ENCODE measurements at places on chromosomes 12 and 14.

DNA sequence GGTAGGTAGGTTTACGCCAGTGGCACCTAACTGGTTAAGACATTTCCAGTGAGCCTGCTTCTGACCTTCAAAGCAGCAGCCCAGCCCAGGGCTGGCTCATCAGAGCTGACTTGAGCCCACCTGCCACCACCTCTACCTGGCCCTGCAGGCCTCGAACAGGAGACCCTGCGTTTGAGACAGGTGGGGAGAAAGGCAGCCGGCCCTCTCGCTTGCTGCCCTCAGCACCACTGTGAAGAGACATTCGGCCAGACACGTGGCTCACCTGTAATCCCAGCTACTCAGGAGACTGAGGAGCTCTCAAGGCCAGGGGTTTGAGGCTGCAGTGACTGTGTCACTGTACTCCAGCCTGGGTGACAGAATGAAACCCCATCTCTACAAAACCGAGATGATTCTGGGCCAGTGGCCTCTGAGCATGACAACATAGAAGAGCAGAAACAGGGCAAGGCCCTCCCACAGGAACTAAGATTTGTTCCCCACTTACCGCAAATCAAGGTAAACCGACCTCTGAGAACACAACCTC lies 74.2 kb downstream of the TESC start:
- no peak for DNase-seq

DNA sequence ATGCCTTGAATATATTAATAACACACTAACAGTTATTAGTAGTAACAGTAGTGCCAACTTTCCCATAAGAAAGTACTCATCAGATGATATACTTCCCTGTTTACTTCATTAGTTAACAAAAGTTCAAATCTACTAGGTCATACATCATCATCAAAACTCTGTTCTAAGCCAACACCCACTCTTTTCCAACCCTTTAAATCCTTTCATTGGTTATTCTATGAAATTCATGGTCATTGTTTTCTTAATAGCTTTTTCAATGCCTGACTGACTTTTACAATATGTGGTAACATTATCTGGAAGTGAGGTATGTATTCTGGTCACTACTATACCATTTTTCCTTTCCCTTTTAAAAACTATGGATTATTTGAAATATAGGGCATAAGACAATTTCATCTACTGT lies 9.7 kb downstream of the NTS start:
- DNase-seq: no peak

GRCh38 chr12:60926256-60926655 lies 1330.4 kb downstream of the SLC16A7 start:
- DNase-seq: no peak

DNA sequence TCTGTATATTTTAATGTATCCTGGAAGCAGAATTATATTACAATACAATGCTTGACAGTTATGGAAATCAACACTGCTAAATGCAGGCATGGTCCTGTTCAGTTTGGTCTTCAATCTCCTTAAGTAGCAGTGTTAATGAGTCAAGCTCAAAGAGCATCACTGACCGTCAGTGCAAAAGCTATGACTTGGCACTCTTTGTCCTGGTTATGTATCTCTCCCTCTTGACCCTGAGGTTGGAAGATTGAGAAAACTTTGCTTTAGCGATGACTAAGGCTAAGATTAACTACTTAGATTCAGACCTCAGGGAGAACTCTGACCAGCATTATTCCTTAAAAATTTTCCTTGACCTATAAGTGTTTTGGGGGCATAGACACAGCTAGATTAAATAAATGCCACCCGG lies 10.9 kb downstream of the CLEC7A start:
- no peak for DNase-seq

GRCh38 chr14:59354666-59355065 lies 110.5 kb downstream of the GPR135 start:
- DNase-seq: no peak

DNA sequence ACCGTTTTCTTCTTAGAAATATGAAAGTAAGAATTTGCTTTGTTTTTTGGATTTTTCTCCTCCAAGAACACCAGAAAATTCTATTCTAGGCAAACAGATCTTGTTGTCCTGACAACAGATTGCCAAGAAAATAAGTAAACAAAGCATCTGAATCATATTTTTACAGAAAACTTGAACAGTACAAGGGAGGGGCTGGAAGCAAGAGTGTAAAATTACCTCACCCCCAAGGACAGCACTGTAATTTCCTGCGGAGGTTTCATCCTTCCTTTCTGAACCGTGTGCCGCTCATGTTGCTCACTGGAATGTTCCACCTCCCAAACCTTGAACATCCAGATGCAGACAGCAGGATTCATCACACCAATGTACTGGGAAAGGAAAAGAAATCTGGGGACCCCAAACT lies 5.4 kb upstream of the CAMKK2 start:
- DNase-seq: no peak

DNA sequence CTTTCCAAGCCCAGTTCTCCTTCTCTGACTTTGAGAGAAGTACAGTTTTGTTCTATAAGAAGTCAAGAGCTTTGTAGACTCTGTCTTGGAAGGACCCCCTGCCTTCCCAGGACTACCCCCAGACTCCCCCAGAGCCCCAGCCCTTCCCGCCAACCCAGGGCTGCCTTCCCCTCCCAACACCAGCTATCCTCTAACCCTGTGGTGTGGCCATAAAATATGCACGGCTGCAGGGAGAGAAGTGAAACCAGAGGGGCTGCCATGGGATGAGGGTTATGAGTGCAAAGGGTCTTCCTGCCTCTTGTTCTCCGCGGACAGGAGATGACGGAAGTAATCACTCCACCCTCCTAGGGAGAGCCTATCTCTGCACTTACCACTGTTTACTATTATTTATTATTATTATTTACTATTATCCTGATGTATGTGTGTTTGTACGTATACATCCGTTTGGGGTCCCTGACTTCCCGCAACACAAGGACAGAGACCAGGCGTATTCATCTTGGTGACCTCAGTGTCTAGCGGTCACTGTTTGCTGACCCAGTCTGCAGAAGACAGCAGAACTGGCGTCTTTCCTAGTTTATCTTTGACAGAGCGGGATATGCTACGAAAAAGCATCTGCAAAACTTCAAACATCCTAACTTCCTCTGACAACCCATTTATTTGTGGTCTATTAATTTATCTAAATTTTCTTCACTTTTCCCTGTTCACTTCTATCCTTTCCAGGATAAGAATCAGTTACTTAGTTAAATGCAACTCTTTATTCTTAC lies 3.5 kb upstream of the SCNN1A start:
- no peak for DNase-seq

DNA sequence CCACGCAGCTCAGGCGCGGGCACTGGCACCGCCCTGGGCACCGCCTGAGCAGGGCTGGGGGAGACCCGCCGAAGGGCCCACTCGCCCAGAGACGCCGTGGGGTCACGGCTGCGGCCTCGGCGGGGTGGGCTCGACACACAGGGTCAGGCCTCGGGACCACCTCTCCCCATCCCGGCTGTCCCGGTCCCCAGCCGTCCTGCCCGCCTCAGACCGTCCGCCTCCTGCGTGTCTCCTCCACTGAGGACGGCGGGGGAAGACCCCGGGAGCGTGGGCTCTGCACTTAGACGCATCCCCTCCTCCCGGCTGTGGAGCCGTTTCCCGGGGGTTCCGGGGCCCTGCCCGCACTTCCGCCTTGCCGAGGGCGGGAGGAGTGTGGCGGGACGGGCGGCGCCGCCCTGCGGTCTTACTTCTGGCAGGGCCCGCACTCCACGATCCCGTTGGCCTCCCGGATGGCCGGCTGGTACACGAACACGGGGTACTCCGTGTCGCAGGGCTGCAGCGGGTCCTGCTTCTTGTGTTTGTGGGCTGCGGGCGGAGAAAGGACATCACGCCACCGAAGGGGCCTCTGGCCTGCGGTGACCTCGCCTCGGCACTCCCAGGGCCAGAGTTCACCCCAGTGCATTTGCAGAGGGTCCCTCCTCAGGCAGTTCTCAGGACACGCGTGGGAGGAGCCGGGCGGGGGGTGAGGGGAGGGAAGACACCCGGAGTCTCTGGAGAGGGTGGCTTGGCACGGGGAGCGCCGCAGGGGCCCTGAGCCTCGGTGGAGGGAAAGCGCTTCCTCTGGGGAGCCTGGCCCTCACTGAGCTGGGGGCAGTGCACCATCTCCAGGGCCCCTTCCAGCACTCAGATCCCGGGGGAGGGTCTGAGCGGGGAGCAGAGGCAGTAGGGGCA lies 23.1 kb upstream of the LRTM2 start:
- DNase-seq: peak; percentile 35

- DNase-seq: no peak
Measured at GRCh38 chr12:15859116-15859515, 23.1 kb upstream of the STRAP start.

GRCh38 chr12:47990351-47991105 lies 13.7 kb downstream of the COL2A1 start:
- DNase-seq: peak; percentile 12

DNA sequence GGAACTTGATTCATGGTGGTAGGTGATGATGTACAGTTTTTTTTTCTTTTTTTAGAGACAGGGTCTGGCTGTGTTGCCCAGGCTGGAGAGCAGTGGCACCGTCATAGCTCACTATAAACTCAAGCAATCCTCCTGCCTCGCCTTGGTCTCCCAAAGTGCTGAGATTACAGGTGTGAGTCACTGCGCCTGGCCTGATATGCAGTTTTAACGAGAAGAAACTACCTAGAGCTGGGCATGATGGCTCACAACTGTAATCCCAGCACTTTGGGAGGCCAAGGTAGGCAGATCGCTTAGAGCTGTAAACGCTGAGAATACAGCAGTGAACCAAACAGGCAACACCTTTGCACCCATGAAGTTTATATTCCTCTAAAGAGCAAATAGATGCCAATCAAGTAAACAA lies 13.0 kb upstream of the VPS37B start:
- no peak for DNase-seq

All from stimulated activated CD4-positive, alpha-beta T cell treated with anti-CD3 and anti-CD28 coated beads, Interleukin-2, amount 100 ng/mL, for 4 hours (primary cell).